ENCODE measurements at places on chromosomes 7 and 10. TPM values are rescaled to one million over a fixed set of nuclear protein-coding genes. Genes with fewer than 3 reads are reported as not detected.

DNA sequence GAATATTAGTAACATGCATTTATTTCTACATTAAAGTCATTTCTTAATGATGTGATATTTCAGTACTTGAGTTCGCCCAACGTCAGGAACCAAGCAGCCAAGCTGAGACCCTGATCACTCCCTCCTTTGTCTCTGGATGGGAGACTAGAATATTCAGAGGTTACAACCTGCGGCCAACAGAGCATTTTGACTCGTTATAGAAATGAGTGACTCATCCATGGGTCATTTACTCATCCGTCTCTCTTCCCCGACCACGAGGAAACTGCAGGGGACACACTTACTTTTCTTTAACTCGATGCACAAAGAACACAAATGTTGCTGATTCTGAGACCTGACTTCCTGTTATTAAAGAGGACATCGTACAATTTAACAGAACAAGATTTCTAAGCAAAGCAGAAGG, 343.3 kb downstream of the FRMD4A start:
- no peak for DNase-seq
- H3K4me1 ChIP-seq = peaks cover 87% of the 10 kb centered on the region
- H3K4me3 ChIP-seq = peak overlapping the region; percentile 7
- H3K27ac ChIP-seq = peak overlapping the region; percentile 96
- H3K36me3 ChIP-seq = peaks cover 14% of the 10 kb centered on the region
- H3K27me3 ChIP-seq = no peaks in the 10 kb centered on the region

DNA sequence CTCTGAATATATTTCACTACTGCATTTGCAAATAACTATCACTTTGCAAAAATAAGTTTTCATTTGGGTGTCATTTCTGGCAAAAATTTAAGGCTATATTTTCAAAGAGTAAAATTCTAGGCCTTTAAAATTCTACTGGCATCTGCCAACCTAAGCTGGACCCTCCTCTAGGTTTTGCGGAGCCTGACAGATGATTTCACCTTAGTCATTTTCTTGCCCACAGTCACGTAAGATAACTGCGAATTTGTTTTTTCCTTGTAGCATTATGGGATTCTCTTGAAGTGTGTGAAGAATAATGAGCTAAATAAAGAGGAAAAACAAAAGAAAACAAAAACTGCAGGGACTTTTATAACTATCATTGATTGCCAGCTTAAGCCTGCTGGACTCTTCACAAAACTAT, 7.8 kb downstream of the MEOX2 start:
- peaks cover 8% of the 10 kb centered on the region for H3K36me3 ChIP-seq
- H3K4me1 ChIP-seq = peaks cover 55% of the 10 kb centered on the region
- no peak for DNase-seq
- peak overlapping the region; percentile 50 for H3K27ac ChIP-seq
- no peaks in the 10 kb centered on the region for H3K27me3 ChIP-seq

GRCh38 chr7:6651851-6652445, 14.8 kb downstream of the ZNF316 start:
- H3K4me1 ChIP-seq = no peaks in the 10 kb centered on the region
- peaks cover 37% of the 10 kb centered on the region for H3K36me3 ChIP-seq
- H3K27me3 ChIP-seq = no peaks in the 10 kb centered on the region
- no peak overlapping the region for H3K27ac ChIP-seq

DNA sequence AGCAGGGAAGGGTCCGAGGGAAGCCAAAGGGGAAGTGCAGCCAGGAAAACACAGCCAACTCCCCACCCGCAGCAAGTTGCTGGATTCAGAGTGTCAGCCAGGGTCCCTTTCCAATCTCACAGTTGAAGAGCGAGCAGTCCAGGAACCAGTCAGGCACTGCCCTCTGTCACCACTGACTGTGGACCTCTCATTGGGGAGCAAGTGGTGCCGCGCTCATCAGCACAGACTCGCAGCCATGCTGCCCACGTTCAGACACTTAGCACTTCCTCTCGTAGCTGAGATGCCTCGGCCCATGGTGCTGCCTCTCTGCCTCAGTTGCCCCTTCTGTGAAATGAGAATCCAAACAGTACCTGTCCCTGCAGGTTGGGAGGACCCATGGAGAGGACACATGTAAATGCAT, 123.6 kb upstream of the CHST15 start:
- DNase-seq = no peak
- no peak overlapping the region for H3K4me3 ChIP-seq
- no peak overlapping the region for H3K27ac ChIP-seq

DNA sequence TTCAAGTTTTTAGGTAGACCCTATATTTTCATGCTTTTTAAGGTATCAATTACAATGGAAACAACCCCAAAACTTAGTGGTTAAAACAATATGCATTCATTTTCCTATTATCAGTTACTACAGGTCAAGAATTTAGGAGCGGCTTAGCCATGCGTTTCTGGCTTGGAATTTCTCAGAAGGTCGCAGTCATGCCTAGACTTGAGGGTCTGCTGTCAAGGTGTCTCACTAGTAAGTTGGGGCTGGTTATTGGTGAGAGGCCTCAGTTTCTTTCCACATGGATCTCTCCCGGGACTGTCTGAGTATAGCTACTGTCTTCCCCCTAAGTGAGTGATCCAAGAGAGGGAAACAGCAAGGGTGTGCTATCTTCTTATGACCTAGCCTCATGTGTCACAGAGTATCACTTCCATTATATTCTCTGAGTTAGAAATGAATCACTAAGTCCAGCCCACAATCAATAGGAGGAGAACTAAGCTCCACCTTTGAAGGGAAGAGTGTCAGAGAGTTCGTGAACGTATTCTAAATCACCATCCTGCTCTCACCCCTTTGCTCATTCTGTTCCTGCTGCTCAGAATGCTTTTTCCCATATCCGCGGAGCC, 80.5 kb downstream of the RTKN2 start:
- no peak overlapping the region for H3K4me3 ChIP-seq
- H3K36me3 ChIP-seq = peaks cover 2% of the 10 kb centered on the region
- DNase-seq = no peak
- H3K27me3 ChIP-seq = no peaks in the 10 kb centered on the region
- H3K4me1 ChIP-seq = no peaks in the 10 kb centered on the region
- no peak overlapping the region for H3K27ac ChIP-seq

- no peaks in the 10 kb centered on the region for H3K27me3 ChIP-seq
- peaks cover 6% of the 10 kb centered on the region for H3K36me3 ChIP-seq
- peaks cover 19% of the 10 kb centered on the region for H3K4me1 ChIP-seq
- no peak overlapping the region for H3K4me3 ChIP-seq
- no peak for DNase-seq
Observed at GRCh38 chr7:127940381-127941160, 90.7 kb downstream of the LRRC4 start.

DNA sequence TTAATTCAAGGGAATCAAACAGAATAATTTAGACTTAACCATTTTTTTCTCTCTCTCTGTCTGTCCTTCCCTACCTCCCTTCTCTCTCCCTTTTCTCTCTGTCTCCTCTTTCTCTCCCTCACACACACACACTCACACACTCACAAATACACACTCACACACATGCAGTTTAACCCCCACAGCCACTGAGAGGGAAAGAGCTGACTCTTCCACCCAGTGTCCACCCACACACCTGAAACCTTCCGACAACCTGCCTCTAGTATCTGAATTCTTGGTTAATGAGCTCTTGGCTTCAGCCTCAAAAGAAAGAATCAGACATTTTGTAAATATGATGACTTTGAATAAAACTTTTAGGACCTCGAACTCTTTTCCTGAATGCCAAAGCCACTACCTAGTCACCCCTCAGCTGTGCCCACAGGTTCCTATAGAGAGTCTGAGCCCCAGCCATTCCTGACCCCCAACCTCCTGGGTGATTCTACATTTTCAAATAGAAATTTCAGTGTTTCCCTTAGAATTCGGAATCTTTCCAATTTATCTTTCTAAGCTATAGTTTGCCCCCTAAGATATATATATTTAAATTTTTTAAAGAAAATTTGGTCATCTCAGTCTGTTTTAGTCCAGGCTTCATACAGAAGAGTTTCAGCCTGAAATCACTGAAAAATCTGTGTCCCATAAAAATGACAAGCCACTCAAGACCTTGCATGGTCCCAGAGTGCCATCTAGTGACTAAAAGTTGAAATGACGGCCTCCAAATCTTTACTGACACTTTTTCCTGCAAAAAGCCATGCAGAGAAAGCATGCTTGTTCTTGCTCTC, 202.8 kb downstream of the IPMK start:
- no peak for DNase-seq
- H3K36me3 ChIP-seq = no peaks in the 10 kb centered on the region
- peaks cover 20% of the 10 kb centered on the region for H3K4me1 ChIP-seq
- H3K4me3 ChIP-seq = no peak overlapping the region
- no peak overlapping the region for H3K27ac ChIP-seq

DNA sequence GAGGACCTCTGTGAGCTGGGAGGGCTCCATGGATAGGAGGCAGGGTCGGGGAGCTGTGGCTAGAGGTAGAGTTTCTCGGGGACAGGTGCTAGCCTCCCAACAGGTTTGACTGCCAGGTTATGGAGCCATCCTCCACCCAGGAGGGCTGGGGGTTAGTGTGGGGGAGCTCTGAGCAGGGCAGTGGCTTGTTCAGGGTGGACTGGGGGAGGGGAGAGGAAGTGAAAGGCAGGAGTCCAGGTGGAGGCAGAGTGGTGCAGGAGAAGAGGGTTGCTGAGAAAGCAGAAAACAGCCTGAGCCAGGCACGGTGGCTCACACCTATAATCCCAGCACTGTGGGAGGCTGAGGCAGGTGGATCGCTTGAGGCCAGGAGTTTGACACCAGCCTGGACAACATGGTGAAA, 40.5 kb upstream of the HSPB1 start:
- H3K4me1 ChIP-seq = peaks cover 2% of the 10 kb centered on the region
- DNase-seq = no peak
- H3K4me3 ChIP-seq = no peak overlapping the region
- no peak overlapping the region for H3K27ac ChIP-seq
- no peaks in the 10 kb centered on the region for H3K36me3 ChIP-seq

GRCh38 chr10:28120043-28120749, 121.3 kb upstream of the ODAD2 start:
- peaks cover 40% of the 10 kb centered on the region for H3K4me1 ChIP-seq
- peaks cover 51% of the 10 kb centered on the region for H3K36me3 ChIP-seq
- H3K4me3 ChIP-seq = no peak overlapping the region
- peak overlapping the region; percentile 65 for H3K27ac ChIP-seq
- no peak for DNase-seq

DNA sequence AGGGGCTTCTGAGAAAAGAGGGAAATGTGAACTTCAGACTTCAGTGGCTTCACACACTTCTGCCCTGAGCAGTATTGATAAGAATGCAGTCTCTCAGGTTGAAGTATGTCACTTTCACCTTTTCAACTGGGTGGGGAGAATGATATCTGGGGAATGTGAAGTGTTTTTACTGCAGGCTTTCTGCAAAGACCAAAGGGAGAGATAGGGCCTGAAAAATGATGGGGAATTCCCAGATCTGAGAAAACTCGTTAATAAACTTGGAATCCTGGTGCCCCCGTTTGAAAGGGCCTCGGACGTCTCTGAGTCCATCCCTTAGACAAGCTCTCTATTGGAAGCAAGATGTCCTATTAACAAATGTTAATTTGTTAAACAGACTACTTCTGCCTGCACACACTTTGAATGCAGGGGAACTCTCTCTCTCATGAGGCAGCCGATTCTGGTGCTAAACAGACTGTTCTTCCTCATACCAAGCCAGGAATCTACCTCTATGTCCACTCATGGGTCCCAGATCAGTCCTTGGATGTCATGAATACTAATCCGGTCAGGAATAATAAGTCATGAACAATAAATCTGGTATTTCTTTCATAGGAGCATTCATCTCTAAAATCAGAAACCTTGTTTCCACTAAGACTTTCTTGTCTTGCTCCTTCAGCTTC, 193.6 kb downstream of the JCAD start:
- no peaks in the 10 kb centered on the region for H3K27me3 ChIP-seq
- H3K4me3 ChIP-seq = no peak overlapping the region
- no peak overlapping the region for H3K27ac ChIP-seq
- DNase-seq = no peak

GRCh38 chr7:26918241-26918640, 53.9 kb upstream of the SKAP2 start:
- H3K4me1 ChIP-seq = no peaks in the 10 kb centered on the region
- no peak overlapping the region for H3K4me3 ChIP-seq
- H3K36me3 ChIP-seq = no peaks in the 10 kb centered on the region
- H3K27ac ChIP-seq = no peak overlapping the region
- H3K27me3 ChIP-seq = peaks cover 25% of the 10 kb centered on the region

DNA sequence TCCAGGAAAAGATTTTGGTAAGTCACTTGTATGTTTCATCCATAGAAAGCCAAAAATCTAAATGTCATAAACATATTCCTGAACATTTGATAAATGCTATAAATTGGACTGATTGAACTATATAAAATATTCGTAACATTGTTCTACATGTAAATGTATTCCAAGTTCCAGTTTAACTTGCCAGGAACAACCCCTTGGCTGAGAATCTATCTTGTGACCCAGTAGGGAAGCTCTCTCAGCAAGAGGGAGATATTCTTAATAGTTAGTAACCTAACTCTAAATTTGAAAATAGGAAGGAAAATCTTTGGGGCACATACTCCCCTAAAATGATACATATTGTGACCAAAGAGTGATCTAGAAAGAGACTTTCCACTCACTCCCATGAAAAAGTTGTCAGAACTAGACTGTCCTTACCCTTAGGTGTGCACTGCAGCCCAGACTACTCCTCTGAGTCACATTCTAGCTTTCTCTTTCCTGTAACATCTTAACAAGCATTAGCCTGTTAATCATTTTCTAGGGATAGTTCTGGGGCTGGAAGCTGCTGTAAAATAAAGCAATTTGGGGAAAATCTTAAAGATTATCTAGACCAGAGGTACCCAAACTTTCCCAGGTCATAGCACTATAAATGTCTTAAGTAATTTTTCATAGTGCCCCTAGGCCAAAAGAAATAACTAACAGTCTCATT, 73.7 kb upstream of the SKAP2 start:
- H3K4me1 ChIP-seq = no peaks in the 10 kb centered on the region
- H3K36me3 ChIP-seq = no peaks in the 10 kb centered on the region
- no peak overlapping the region for H3K27ac ChIP-seq
- no peak overlapping the region for H3K4me3 ChIP-seq
- no peak for DNase-seq

DNA sequence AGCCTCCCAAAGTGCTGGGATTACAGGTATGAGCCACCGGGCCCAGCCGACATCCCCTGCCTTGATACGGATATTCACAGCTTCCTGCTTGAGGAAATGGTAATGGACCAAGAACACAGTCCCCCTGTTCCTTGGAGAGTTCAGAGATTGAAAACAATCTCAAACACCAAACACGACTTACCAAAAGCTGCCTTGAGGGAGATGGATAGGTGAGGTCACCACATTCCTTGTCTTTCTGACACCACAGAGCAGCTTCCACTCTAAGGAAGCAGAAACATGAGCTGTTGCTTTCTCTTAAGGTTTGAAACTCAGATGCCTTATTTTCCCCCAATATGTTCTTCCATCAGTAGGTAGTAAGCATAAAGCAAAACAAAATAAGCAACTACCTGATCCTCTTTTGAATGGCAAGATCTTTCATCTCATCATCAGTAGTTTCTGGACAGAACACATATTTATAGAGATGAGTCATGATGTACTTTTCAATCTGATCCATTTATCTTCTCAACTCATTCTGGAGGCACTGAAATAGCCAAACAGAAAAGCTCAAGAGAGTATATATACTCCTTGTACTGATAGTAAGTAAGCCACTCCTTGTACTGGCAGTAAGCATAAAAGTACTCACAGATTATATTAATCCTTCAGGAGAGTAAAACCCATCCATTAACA, 199.1 kb upstream of the KCTD7 start:
- no peak overlapping the region for H3K27ac ChIP-seq
- no peaks in the 10 kb centered on the region for H3K27me3 ChIP-seq
- H3K4me1 ChIP-seq = no peaks in the 10 kb centered on the region
- H3K36me3 ChIP-seq = peaks cover 27% of the 10 kb centered on the region
- no peak overlapping the region for H3K4me3 ChIP-seq
- DNase-seq = no peak

CYP2C18 gene
- total RNA-seq = not detected

IL15RA gene
- 0.40 TPM for total RNA-seq

LRRC18 gene
- not detected for total RNA-seq

ZNF425 gene
- total RNA-seq = 5.9 TPM

EXOC4 gene
- total RNA-seq = 99.9 TPM

CHCHD2 gene
- total RNA-seq = 237 TPM

NUTM2E gene
- 0.89 TPM for total RNA-seq

Measured in osteocyte (in vitro differentiated cells).